Frontal cortex (tissue), 4 donors: ENCODE measurements at places on chromosomes 7 and 10. TPM values are rescaled to one million over a fixed set of nuclear protein-coding genes. Genes with fewer than 3 reads are reported as not detected.

The TFPI2 gene
- total RNA-seq = 0.41 TPM

The INMT gene
- 0.41 TPM for total RNA-seq

The ACBD7 gene
- total RNA-seq = 10.6 TPM

The LEP gene
- total RNA-seq = not detected

The PLXNA4 gene
- total RNA-seq = 67.7 TPM

The GSTO2 gene
- total RNA-seq = 2.4 TPM

The GPR141 gene
- total RNA-seq = not detected

The OR13A1 gene
- under 0.01 TPM for total RNA-seq

The HHEX gene
- 0.82 TPM for total RNA-seq

The OR9A2 gene
- under 0.01 TPM for total RNA-seq

The PMS2 gene
- 33.4 TPM for total RNA-seq

The CFTR gene
- total RNA-seq = under 0.01 TPM

DNA sequence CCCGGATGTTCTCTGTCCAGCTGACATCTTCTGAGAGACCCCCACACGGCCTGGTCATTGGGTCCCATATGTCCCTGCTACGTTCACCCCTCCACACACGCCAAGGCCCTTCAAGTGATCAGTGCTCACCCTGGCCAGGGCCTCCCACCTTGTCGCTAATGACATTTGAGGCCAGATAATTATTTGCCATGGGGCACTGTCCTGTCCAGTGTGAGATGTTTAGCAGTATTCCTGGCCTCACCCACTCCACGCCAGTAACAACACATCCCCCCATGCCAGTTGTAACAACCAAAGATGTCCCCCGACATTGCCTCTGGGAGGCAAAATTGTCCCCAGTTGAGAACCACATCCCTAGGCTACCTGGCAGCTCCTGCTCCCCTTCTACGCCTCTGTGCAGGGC, 49.9 kb upstream of the NANOS1 start:
- DNase-seq = no peak

GRCh38 chr7:140726281-140726680, 29.8 kb downstream of the NDUFB2 start:
- DNase-seq = no peak

DNA sequence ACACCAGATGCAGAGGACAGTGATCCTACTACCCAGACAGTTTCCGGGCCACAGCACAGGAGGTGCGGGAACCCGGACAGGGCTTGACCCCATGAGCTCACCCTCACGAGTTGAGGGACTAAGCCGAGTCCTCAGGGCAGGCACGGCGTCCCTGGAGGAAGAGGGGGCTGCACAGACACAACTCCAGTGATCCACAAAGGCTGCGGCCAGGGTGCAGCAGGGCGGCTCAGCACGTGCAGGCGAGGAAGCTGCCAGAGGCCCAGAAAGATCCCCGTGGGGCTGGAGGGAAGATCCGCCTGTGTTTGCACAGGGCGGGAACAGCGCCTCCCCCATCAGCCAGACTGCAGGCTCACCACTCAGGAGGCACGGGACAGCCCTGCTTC, 45.9 kb upstream of the TMEM72 start:
- no peak for DNase-seq

DNA sequence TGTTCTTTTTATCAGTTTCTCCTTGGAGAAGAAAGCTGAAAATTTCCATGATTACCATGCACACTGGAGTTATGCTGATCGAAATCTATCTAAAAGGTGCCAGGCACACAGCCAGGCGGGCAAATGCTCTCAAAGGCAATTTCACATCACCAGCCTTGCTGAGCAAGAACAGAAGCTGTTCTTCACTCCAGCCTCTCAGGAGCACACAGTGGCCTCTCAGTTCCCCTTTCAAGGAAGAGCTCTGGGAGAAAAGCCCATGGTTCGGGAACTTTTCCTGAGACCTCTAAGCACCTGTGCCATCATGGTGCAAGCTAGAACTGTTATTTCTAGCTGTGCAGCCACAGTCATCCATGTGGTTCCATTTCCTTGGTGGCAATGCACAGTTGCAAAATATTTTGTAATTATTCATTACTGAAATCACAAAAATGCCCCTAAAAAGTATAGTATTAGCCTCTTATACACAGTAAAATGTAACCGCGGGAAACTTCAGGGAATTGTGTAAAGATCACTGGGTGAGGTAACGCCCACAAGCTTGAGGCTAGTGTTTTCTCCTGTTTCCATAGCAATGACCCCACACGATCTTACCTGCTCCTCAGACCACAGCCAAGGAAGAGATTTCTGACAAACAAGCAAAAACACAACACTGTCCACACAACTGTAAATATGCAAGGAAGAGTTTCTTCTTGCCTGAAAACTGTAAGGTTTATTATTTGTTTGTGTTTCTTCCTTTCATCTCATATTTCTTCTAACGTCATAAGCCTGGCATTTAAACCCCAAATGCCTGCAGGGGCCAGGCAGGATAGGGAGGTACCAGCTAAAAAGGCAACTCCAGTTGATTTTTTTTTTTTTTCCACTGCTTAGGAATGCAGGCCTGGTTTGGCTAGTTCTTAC, 121.2 kb downstream of the FAM107B start:
- DNase-seq = no peak

DNA sequence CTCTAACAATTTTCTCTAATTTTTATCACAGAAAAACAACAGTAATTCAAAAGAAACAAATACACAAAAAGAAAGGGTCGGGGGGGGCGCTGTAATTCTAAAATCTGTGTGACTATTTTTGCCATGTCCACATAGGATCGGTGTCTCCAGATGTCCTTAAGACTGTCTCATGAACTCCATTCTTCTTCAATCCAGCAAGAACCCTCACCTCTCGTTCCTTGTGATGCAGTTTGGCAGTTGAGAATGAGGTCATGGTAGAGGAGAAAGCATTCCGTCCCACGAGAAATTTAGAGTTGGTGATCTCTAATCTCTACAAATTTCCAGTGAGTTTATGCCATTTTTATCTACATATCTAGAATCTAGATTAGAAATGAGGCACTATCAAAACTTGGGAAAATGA, 394.7 kb downstream of the TFEC start:
- no peak for DNase-seq

- no peak for DNase-seq
These were observed 73.7 kb downstream of the ABLIM1 start for GRCh38 chr10:114584419-114584818.

DNA sequence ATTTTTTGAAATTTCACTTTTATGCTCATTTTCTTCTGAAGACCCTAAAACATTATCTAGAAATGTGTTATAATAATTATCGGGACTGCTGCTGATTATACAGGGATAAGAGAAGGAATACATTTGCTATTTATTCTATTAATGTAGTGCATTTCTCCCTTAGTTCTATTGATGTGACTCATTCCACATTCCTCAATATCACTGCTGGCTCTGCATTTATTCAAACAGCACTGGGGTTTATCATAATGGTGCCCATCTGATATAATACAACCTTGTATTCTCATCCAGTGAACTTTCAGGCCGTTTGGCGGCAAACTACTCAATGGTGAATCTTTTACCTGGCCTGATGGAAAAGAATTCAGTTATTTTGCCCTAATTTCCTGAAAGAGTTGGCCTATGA, 7.8 kb downstream of the KCND2 start:
- DNase-seq = no peak

GRCh38 chr7:149216402-149216801, 21.1 kb downstream of the ZNF282 start:
- no peak for DNase-seq

DNA sequence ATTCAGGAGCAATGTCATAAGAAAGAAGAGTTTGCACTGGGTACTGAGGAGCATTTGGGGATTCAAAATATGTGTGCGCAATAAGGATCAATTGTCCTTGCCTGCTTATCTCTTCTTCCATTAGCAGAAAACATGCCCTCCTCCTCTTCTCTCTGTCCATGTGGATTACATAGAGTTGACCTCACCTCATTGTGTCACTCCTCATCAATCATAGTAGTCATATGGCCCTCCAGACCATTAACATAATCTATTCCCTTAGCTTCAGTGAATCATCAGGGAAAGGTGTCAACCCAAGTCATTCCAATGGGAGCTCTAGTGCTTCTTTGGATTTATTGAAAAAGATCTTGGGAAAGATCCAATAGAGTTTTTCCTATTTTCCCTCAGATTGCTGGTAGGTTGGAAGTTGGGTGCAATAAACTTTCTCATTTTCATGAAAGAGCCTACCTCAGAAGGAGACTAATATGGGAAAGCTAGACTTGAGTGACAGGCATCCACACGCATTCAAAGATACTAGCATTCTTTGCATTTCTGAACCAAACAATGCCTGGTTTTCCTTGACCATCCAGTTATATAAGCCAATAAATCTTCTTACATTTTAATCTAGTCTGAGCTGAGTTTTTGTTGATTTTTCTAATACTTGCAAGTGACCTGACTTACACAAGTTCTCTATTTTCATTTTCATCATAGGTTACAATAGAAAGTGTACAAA, 71.5 kb upstream of the FAM13C start:
- no peak for DNase-seq

DNA sequence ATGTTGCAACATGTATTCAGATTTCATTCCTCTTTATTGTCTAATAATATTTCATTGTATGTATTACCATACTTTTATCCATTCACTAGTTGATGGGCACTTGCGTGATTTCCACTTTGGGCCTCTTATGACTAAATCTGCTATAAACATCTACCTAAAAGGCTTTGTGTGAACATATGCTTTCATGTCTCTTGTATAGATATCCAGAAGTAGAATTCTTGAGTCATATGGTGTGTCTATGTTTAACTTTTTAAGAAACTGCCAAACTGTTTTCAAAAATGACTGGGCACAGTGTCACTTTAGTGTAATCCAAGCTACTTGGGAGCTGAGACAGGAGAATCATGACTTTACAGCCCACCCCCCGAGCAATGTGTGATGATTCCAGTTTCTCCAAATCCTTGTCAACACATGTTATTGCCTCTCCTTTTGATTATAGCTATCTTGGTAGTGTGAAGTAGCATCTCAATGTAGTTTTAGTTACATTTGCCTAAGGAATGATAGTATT, 618.9 kb upstream of the C7orf33 start:
- no peak for DNase-seq

GRCh38 chr7:32218154-32218467, 147.9 kb upstream of the PDE1C start:
- peak; percentile 8 for DNase-seq

- no peak for DNase-seq
These were observed 140.0 kb downstream of the MBL2 start for GRCh38 chr10:52632591-52632990.

DNA sequence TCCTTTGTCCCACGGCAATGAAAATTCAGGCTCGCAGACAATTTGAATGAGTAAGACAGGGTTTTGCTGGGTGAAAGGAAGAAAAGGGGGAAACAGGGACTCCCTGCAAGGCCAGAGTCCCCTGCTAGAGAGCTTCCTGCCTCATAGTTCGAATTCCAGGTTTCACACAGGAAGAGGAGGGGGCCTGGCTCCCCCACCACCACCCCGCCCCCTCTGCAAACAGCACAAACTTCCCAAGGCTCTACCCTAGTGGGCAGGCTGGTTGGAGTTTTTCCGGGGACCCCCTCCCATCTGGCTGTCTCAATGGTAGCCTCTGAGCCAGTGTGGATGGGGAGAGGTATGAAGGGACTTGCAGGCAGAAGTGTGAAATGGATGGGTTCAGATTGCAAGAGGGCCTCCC, 57.4 kb upstream of the NEBL start:
- no peak for DNase-seq

DNA sequence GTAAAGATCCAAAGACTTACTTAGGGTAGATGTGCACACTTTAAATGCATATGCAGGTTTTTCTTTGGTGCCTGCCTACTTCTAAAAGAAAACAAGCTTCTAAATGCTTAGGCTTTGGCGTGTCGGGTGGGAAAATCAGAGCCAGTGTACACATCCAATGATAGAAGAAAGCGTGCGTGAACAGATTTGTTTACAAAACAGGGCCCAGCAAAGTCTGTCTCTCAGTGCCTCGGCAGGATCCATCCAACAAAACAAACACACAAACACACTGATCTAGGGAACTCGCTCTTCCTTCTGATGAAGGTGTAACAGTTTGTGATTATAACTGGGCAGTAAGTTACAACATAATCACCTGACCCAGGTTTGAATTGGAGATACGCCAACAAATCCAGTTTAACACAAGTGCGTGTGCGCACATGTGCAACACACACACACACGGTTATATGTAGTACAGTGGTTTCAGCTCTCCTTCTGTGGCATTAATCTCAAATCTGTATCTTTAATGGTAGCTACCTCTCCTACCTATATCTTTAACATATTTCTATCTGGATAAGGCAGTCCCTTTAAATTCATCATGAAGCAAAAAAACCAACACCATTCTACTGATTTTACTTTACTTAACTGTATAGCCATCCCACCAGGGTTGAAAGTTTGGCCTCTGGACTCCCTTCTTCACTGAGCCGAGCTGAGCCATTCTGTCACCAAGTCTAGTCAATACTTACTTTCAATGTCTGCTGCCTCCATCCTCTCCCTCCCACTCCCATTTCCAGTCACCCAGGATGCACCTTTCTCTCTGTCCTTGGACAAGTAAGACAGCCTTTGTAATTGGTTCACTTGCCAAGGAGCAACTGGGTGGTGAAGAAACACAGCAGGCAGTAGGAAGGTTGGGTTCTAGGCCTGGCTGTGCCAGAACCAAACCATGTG, 184.4 kb upstream of the KLF14 start:
- DNase-seq = no peak

DNA sequence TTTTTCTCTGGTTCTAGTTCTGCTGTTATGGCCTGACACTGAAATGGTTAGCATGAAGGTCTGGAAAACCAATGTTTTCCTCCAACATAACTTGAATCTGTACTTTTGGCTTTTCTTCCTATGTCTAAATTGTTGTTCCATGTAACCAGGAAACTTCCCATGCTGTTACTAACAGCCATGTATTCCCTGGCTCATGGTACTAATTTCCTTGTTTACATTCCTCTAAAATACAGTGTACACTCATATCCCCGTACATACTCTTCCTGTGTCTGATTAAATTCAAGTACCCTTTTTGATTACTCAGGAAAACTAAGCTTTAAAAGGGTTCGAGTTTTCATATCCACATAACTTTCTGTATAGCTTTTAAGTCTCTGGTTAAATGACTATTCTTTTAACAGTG, 12.3 kb upstream of the ACSM6 start:
- DNase-seq = no peak

GRCh38 chr7:149459201-149459539, 1.7 kb downstream of the ZNF777 start:
- DNase-seq = no peak
